SK-N-DZ (cell line): ENCODE measurements at places on chromosomes 3 and 15.

- no peak for DNase-seq
Measured at GRCh38 chr3:141410408-141410807, 42.1 kb downstream of the ZBTB38 start.

DNA sequence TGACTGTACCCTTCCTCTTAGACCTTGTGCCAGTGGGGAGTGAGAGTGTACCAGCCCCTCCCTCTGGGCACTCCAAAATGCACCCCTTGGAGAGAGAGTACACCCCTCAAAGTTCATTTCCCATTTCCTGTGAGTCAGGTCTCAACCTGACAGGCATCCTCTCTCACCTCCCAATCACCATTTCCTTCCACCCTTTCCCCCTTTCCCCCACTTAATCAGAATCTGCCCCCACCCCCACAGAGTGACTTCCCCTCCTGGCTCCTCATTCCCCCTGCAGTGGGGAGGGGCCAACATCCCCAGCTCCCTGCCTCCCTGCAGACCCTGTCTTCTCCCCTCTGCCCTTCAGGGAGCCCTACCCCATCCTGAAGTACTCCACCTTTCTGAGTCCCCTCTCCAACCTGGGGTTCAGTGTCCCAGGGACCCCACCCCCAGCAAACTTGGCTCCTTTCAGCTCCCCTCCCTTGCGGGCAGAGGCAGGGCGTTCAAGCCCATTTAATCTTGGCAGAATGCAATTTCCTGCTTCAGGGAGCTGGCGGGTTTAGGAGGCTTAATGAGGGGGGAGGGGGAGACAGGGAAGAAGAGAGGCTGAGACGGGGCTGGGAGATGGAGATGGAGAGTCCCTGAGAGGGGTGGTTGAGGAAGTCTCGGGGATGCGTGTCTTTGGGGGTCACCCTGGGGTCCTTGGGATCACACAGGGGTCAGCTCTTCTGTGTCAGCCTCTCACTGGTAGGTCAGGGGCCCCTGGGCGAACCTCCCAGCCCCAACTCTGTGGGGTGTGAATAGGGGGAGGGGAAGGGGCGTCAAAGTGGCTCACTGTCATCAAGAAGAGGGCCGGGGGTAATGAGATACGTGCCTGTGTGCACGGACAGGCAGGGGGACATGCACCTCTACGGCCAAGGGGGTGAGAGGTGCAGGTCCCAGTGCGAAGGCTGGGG, 16.6 kb upstream of the SEMA3F start:
- DNase-seq = no peak

DNA sequence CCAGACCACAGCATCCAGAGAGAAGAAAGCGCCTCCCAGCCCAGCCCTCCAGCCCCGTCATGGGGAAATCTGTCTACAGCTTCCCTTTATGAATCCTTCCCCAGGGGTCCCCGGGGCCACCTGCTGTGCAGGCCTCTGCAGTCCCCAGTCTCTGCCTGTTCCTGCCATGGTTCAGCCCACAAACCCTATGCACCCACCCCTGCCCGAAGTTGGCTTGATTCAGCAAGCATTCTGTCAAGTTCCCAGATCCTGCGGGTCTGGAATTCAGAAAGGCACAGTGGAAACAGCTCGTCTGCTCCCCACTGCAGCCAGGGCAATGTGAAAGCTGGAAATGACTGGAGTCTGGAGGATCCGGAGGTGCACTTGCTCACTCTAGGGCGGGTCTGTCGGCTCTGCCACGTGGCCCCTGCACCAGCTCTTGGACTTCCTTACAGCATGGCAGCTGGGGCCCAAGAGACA, 2.9 kb upstream of the OCA2 start:
- no peak for DNase-seq

DNA sequence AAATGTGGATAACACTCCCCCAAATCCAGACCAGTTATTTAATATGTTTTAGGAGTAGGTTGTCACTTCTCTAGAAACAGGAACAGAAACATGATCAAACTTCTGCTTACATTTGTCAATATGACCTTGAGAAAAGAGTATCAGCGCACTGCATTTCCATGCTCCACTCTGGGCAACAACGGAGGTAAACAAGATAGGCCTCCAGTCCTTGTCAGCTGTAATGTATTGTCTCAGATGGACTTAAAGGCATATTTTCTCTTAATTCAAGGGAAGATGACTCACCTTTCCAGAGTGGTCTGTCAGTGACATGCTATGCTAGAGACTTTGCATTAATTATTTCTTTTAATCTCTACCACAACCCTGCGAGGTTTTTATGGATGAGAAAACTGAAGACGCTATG, 51.6 kb upstream of the TCF12 start:
- no peak for DNase-seq

DNA sequence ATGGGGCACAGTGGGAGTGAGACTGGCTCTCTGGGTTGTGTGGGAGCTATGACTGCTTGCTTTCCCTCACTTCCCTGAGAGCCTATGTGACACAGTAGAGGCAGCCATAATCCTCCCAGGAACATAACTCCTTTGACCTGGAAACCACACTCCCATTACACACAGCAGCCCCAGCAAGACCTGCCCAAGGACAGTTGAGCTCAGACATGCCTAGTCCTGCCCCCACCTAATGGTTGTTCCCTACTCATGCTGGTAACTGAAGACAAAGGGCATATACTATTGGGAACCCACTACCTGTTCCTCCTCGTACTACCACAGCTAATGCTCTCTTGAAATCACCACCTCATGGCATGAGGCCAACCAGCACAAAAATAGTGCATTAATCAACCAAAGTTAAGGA, 550.4 kb upstream of the ARPP21 start:
- DNase-seq = no peak

DNA sequence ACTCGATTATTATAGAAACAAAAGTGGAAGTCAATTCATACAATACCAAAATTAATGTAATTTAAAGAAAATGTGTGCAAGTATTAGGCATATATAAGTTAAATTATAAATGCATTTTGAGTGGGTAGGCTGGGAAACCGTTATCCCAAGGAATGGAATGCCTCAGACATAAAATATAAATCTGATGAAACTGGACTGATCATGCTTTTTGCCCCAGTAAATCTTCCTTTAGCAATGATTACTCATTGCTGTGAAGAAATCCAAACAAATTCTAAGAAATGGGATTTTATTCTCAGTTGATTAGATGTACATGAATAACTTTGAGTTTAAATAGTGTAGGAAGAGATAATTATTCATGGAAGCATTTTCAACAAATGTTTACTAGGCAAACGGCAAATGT, 185.5 kb upstream of the KCNMB2 start:
- DNase-seq = no peak

- no peak for DNase-seq
Measured at GRCh38 chr3:195102609-195103467, 168.1 kb downstream of the XXYLT1 start.

DNA sequence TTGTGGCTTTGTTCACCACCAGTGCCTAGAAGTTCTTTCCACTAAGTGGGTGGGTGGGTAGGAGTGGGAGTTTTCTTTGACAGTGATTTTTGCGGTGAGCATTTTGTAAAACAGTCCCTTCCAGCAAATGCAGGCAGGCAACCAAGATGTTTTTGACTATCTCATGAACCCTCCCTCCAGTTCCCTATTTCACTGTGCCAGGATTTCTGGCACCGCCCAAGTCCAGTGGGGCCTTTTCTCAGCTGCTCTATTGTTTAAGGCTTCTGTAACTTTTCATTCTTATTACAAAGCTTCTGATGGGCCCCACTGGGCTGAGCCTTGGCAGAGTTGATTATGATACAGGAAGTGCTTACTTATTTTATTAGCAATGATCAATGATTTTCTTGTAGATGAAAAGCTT, 236.0 kb downstream of the EDEM1 start:
- no peak for DNase-seq

DNA sequence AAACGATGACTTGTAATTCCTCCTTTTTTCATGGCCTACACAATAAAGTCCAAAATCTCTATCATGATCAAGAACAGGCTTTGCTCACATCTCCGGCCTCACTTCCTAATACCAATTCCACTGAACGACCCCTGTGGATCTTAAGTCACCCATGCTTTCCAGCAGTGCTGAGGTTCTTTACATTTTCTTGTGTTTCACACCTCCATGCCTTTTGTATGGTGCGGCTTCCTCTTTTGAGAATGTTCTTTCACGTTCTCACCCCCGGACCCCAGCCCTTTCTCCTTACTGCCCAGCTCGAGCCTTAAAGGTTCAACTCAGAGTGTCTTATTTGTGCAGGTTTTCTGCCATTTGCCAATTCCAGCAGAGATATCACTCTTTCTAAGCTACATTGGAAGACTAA, 70.1 kb downstream of the CSNK1G1 start:
- no peak for DNase-seq

DNA sequence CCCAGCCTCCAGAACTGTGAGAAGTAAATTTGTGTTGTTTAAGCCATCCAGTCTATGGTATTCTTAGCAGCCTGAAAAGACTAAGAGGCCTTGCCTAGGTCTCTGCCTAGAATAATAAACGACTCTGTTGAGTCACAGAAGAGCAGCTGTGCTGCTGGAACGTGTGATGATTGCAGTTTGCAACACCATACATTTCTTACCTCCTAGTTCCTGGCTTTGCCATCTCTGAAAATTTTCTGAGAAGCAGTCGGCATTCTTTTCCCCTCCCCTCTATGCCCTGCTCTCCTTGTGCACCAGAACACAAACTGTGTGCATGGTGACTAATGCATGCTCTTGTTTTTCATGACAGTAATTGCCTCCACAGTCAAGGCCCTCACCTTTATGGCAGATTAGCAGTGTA, 301.3 kb downstream of the IL20RB start:
- no peak for DNase-seq
